ENCODE measurements at places on chromosomes 13 and 19.

- DNase-seq: no peak
These were observed 209.5 kb downstream of the KLF5 start for GRCh38 chr13:73268306-73268705.

GRCh38 chr19:50916069-50916468 is 4.9 kb upstream of the KLK4 start:
- no peak for DNase-seq

GRCh38 chr13:69755101-69755500 is 352.5 kb upstream of the ATXN8OS start:
- DNase-seq: no peak

GRCh38 chr19:6424195-6424938 is at the start of gene KHSRP:
Gene KHSRP, minus strand, starts transcription at chr19:6424811. Its CDS starts 110 bp downstream, at chr19:6424701.
- peak; percentile 45 for DNase-seq

Measured in activated CD8-positive, alpha-beta memory T cell treated with anti-CD3 and anti-CD28 coated beads, Interleukin-2, amount 10 ng/mL, durations not matched to agents 7 days and 5 days (primary cell).